T-helper 1 cell (primary cell): ENCODE measurements at places on chromosomes 1 and 21.

DNA sequence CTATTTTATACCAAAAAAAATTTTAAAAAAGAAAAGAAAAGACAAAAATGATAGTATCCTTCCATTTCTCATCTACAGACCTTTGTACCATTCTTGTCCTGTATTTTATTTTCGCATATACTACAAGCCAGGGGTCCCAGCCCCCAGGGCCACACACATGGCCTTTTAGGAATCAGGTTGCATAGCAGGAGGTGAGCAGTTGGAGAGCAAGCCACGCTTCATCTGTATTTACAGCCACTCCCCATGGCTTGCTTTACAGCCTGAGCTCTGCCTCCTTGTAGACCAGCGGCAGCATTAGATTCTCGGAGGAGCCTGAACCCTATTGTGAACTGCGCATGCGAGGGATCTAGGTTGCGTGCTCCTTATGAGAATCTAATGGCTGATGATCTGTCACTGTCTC lies 39.8 kb downstream of the RASSF5 start:
- no peak for DNase-seq

- DNase-seq = no peak
Observed at GRCh38 chr1:172540635-172541034, 7.7 kb downstream of the SUCO start.

DNA sequence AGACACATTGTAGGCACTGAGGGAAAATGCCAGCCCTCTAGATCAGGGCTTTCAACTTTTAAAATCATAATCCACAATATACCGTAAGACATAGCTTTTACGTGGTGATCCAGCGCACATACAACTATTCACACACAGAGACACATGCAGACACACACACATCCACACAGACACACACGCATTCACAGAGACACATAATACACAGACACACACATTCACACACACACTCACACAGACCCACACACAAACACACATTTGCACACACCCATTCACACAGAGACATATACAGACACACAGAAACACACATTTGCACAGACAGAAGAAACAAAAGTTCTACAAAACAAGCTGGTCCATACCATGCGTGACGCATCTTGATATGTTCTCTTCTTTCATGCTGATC lies 244.5 kb downstream of the RHOU start:
- DNase-seq = no peak

DNA sequence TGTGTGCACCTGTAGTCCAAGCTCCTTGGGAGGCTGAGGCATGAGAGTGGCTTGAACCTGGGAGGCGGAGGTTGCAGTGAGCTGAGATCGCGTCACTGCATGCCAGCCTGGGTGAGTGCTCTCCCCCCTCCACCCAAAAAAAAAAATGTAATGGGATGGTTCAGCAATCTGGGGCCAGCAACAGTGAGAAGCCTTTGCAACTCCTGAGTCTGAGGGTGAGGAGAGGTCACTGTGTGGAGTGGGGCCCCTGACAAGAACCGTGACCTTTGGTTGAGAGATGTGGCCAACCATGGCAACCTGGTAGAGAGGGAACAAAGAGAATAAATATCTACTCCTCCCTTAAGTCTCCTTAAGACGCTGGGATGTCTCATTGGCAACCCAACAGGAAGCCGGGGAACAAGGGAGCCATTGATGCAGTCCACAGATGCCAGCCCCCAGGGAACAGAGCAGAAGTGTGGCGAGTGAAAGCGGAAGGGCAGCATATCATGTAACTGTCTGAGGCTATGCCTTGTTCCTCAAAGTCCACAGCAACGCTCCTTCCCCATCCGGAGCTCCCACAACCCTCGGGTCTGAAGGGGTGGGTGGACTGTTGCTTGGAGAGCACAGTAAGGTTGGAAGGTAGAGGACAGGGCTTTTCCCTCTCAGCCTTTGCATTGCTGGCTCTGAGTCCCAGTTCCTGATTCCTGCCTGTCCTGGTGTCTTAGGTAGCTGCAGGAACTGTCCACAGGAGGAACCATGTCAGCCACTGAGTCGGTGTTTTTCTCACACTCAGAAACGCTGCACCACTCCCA lies 8.3 kb downstream of the TRNP1 start:
- no peak for DNase-seq

DNA sequence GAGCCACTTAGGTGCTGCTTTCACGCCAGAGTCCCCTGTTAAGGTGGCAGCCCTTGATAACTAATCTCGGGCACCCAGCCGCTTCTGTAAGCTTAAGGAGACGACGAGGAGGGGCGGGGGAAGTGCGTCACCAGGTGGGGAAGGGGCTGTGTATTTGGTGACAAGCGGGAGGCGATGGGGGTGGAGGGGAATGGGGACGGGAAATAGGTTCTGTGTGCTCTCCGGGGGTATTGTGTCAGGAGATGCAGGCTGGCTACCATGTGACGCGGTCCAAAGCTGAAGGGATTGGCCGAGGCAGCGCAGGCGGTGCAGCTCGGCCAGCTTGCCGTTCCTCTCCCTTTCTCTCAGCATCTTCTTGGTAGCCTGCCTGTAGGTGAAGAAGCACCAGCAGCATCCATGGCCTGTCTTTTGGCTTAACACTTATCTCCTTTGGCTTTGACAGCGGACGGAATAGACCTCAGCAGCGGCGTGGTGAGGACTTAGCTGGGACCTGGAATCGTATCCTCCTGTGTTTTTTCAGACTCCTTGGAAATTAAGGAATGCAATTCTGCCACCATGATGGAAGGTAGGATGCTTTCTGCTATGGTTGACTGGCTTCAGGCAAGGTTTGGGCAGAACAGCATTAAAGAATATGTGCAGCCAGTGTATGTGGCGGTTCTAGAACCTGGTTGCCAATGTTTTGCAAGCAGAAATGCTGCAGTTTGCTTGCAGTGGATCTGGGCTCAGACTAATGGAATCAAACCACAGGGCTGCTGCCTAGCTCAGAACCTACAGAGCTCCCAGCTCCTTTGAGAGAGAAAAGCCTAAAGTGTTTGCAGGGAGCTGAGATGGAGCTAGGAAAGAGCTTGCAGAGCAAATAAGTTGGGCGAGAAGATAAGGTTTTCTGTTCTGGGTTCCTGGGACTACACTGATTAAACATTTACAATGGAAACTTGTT lies at the start of gene SGIP1:
Gene SGIP1, plus strand, starts transcription at position 350 of the 937 bp plus-strand sequence. Its CDS starts 206 bp downstream, at position 556.
- no peak for DNase-seq

DNA sequence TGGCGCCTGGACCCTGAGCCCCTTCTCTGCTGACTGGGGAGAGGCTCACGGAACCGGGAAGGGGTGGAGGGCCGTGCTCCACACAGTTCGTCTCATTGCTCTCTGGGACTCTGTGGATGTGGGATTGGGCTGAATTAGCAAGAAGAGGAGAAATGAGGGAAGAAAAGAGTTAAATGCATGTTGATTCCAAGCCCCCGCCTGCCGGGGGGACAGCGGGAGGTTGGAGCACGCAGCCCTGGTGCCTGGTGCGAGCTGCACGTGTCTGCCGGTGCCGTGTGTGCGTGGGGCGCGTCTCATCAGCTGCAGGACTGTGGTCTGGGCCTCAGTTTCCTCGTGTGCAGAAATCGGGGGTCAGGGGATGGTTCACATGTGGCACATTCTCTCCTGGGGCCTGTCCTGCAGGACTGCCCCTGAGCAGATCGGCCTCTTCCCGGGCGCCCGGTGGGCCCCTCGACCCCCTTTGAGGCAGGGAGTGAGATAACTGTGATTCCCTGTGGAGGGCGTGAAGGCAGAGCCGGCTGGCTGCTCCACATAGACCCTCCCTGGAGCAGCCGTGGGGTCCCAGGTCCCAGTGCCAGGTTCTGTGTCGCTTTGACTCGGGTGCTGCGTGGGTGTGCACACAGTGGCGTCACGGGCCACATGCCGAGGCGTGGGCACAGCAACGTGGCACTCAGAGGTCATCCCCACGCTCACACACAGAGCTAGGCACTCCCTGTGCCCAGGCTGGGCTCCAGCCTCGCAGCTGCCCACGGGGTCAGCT lies 11.4 kb downstream of the SAMD11 start:
- DNase-seq = no peak

DNA sequence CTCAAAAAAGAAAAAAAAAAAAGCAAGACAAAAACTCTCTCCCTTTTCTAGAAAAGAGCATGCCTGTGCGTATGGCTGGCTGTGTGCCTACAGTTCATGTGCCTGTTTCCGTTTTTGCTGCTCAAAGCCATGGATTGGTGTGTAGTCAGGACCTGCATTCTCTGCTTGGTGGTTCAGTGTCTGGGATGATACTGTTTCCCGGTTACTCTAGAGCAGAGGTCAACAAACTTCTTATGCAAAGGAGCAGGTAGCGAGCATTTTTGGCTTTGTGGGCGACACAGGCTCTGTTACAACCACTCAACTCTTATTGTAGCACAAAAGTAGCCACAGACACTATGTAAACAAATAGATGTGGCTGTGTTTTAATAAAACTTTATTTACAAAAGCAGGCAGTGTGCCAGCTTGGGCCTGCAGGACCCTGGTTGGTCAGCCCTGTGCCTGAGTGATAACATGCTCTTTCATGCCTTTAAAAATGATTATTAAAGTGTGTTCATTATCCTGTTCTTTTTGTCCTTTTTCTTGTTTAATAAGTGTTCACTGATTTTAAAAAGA lies 524.2 kb downstream of the KIF26B start:
- DNase-seq = no peak

DNA sequence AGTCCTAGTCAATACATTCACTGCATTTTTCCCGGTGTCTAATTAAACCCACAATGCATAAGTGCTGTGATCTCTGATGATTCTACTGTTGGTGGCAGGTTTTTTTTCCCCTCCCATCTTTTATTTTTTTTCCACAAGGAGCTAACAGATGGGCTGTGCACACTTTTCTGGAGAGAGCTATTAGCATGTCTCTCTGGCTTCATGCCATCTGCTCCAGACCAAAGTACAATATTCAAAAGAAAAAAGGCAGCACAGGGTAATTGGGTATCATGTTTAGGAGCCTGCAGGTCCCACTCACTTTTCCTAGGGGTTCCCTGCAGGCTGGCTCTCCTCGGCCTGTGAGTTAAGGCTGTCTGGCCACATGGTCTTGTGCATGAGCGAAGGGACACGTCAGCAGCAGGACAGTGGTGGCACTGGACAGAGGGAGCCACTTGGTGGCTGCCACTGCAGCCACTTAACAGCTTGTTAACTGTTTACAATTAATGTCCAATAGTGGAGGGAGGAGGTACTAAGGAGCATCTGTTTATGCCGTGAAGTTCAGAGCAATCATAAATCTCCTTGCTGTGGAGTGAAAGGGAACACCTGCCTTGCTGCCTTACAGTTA lies 53.5 kb upstream of the C8B start:
- no peak for DNase-seq

- DNase-seq = no peak
Observed at GRCh38 chr1:68358439-68358838, 91.3 kb downstream of the RPE65 start.

GRCh38 chr1:110544753-110545152 lies 25.8 kb upstream of the KCNA10 start:
- DNase-seq = no peak

GRCh38 chr1:240310226-240310925 lies 218.7 kb downstream of the FMN2 start:
- DNase-seq = no peak

- DNase-seq = no peak
Observed at GRCh38 chr1:184075055-184076029, 23.8 kb downstream of the TSEN15 start.

GRCh38 chr21:37348664-37349063 lies 17.9 kb upstream of the DYRK1A start:
- DNase-seq = no peak
